Activated T-cell treated with anti-CD3 and anti-CD28 coated beads for 4 hours (primary cell): ENCODE measurements at places on chromosomes 2 and 18.
A peak's percentile ranks its signal among the peaks of the same experiment; 100 is the strongest.

- DNase-seq, result peak; percentile 27
Observed at GRCh38 chr2:85409845-85410583, at the start of gene CAPG. TSS of gene CAPG (minus strand) at chr2:85410366. CDS start at chr2:85402145, 8,221 bp downstream.

DNA sequence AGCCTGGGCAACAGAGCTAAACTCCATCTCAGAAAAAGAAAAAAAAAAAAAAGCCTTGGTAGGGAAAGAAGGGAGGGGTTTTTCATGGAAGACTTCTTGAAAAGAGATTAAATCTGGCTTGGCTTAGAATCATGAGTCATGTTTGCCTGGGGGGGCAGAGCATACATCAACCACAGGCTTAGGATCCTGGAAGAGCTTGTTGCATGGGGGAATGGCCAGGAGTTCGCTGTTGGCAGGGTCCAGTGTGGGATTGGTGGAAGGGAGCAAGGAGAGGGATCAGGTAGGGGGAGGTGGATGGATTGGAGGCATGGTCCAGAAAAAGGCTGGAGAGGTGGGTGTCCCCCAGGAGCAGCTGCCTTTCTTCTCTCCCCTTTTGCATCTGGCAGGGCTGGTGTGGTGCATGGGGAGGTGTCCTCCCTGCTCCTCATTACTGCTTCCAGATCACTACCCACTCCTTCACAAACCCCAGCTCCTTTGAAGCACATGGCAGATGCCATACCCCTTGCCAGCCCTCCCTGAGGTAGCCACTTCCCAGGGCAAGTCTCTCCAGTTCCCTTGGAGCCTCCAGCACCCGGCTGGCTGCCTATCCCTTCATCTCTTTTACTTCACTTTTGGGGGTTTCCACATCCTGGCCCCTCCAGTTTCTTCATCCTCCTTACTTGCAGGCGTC lies 2.5 kb downstream of the ARMC9 start:
- DNase-seq, result no peak

- DNase-seq, result no peak
Observed at GRCh38 chr18:24954341-24954740, 397.6 kb downstream of the ZNF521 start.

GRCh38 chr2:126510356-126510755 lies 145.6 kb upstream of the GYPC start:
- no peak for DNase-seq

GRCh38 chr2:65658881-65659280 lies 226.5 kb upstream of the SPRED2 start:
- no peak for DNase-seq

DNA sequence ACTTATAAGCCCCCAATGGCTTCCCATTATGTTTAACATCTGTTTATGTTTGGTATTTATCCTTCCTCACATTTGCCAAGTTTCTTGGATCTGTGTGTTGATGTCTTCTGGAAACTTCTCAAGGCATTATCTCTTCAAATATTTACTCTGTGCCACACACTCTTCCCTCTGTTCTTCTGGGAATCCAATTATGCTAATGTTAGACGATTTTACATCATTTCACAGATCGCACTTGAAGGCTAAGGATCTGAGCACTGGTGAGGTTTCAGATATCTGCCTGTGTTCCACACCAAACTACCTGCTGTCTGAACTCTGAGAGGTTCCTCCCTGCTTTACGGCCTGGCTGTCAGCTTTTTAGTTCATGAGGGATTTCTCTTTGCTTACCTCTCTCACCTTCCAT lies 10.1 kb downstream of the AOX1 start:
- DNase-seq, result no peak
